ENCODE measurements at places on chromosomes 2 and 18.
A peak's percentile ranks its signal among the peaks of the same experiment; 100 is the strongest.

DNA sequence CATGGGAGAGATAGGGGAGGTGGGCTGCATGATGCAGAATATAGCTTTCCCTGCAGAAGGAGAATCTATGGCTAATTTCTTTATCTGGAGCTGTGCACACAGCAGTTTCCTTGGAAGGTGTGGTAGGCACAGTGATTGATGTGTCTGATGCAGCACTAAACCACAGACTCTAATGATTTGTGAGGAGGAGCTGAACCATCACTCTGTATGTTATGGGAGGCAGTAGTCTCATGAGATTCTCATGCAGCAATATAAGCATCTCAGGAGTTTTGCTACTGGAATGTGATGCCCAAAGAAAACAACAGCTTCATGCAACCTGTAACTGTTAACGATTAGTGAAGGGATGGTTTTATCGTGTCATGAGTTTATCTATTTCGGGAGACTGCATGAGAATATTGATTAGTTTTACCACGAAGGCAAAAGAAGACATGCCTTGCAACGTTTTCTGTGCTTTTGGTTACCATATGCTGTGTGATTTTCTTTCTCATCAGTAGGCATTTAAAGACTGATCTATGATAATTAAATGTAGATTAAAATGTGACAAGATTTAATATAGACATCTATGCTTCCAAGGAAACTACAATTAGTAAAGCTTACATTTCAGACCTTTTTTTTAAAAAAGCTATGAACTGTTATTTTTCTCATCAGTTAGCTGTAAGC, 286.8 kb downstream of the ARL6IP6 start:
- DNase-seq, result no peak

DNA sequence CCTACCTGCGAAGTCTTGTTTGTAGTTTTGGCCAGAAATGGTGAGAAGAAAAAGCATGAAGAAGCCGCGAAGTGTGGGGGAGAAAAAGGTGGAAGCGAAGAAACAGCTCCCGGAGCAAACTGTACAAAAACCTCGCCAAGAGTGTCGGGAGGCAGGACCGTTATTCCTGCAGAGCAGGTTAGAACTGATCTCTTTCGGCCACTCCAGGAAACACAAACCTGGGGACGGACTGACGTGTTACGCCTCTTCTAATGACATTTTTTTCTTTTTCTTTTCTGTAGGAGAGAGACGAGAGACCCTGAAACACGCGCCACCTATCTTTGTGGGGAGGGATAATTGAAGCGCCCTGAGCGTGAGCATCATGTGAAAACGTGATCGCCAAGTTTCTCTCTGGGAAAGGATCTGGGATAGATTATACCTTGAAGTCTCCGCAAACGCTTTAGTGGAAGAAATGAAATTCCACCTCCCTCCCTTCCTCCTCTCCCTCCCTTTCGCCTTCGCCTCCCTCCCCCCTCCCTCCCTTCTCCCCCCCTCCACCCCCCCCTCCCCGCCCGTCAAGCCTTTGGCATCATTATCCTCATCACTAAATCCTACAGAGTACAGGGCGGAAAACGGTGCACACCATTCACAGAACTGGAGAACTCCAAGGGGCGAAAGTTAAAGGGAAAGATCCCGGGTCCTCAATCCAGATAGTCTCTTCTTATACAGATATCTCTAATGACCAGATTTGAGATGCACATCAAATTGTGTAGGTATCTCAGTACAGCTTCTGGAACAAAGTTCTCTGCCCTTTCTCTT, at the start of gene ZEB2:
TSS of gene ZEB2 (minus strand) at position 186 of the 798 bp plus-strand sequence. CDS start 2,769 bp downstream, outside the sequence.
- DNase-seq, result peak; percentile 96

DNA sequence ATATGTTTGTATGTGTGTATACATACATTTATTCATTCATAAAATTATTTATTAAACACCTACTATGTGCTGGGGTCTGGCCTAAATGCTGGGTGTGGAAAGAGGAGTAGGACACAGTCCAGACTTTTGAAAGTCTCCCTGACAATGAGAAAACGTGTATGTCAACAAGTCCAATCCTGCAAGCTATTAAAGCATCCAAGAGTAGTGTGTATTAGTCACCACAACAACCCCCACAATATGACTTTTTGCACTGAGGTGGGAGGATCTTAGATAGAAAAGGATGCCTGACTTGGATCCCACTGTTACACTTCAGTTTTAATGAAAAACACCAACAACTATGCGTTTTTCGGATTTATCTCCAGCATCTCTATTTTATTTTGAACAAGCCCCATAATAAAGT, 446.4 kb downstream of the EPHA4 start:
- no peak for DNase-seq

GRCh38 chr18:45833846-45834245, 8.4 kb downstream of the SIGLEC15 start:
- DNase-seq, result no peak

DNA sequence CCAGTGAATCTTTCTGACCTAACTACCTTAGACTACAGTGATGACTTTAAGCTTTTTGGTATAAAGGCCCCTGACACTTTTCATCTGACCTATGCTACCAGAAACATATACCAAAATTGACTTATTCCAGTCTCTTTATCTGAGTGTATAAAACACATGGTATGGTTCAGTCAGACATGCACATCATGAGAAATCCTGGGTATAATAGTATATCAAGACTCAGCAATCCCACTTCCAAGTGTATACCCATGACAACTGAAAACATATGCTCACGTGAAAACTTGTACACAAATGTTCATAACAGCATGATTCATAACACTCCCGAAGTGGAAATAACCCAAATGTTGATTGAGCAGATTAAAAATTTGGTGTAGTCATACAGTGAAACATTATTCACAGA, 70.0 kb upstream of the RPRM start:
- DNase-seq, result no peak

GRCh38 chr2:230909841-230910545, 15.0 kb downstream of the GPR55 start:
- no peak for DNase-seq

GRCh38 chr2:38433607-38433975, 56.5 kb upstream of the ATL2 start:
- peak; percentile 23 for DNase-seq

DNA sequence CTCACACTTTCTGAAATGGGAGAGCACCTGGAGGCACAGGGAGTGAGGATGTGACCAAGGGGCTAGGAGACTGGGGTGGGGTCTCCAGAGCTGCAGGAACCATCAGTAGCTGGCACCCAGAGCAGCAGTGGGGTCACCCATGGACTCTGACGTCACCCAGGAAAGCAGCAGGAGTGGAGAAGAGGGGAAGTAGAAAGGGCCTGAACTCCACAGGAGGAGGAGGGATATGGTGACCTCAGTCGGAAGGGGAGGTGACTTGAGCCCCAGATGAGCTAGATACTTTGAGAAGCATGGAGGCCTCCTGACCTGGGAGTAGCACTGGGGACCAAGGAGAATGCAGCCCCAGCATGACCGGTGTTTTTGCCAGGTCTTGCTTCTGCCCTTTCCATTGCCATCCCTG, 8.8 kb downstream of the NMUR1 start:
- DNase-seq, result no peak

DNA sequence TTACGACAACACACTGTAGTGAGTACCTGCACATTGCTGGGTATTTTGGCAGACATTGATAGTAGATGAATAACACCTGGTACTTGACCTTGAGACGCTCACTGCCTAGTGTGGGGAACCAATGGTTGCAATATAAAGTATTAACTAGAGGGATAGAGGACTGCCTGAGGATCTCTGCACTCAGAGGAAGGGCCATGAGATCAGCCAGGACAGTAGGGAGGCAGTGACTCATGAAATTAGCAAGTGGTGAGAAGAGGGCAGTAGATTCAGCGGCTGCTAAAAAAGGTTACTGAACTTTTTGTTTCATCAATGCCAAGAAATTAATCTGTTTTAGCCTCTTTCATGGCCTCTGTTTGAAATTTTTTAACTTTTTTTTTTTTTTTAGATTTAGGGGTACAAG, 250.8 kb upstream of the TCF4 start:
- peak; percentile 83 for DNase-seq

DNA sequence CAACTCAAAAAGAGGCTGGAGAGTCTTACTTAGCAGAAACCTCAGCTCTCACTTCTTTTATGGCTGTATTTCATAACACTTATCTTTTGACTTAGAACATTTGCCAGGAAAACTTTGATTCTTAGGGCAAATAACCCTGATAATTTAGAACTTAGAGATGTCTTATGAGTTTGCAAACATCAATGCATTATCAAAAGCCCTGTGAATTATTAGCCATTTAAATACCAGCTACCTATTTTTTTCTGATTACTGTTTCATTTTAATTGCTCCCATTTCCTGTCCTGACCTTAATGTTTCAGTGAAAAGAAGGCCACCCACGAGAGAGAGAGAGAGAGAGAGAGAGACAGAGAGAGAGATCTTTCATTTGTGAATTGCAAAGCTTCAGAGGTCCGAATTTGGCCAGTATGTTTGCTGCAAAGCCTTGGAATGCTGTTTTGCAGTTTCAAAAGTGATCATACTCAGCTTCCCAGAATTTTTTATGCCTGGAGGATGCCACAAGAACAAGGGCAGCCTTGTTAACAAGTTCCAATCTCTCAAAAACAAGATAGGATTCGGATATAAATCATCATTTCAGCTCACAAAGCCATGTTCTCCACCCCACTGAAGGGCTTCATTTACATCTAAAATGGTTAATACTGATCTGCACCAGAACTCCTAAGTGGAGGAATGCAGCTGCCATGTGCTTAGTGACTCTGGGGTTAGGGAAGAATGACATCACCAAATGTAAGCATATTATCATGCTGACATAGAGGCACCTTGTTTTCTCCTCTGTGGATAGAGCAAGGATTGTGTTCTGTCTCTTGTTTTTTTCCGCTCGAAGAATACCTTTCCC, 478.2 kb downstream of the ARHGAP15 start:
- DNase-seq, result peak; percentile 2

- no peak for DNase-seq
Measured at GRCh38 chr2:138042311-138042710, 78.0 kb downstream of the HNMT start.

DNA sequence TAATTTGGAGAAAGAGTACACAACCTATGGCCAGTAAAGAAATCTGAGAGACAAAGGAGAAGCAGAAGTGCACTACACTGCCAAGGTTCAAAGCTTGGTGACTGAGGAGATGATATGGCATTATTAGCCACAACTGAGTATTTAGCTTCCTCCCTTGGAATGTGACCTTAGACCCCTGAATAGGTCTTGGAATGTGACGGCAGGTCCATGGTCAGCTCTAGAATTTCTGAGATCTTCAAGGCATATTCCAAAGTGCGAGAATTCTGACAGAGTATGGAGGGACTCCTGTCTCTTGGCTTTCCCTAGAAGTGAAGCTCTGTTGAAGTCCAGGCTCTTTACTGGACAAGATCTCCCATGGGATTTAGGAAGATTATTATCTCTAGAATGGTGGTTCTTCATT, 130.0 kb upstream of the FN1 start:
- no peak for DNase-seq

- DNase-seq, result no peak
Measured at GRCh38 chr18:36295880-36296301, 1.6 kb upstream of the FHOD3 start.

DNA sequence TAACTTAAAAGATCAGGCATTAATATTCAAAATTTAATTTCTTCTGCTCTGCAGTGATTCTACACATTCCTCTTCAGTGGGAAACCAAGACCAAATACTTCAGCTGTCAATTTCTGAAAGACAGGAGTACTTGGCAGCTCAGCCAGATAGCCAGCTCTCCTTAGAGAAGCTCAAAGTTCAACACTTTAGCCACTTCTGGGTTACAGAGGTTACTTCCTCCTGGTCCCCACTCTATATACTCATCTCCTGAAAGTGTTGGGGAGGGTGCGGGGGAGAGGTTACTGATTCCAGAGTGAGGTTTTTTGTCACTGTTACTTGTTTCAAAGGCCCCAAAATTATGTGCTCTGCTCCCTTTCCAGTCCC, 4.1 kb downstream of the CYTIP start:
- DNase-seq, result no peak

DNA sequence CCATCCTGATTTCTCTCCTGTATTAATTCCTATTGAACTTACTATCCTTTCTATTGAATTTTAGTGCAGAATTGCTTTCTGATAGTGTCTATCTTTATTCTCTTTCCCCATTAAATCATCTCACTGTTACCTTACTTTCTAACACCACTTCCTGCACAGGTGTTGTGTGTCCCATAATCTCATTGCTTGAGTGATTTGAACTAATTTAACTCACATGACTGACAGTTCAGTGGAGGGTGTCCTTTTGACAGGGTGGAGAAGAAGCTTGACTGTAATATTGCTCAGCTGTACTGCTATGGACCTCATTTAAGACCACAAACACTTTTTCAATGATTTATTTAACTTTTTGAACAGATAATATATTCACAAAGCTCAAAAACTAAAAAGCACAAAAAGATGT, 211.8 kb downstream of the NRXN1 start:
- DNase-seq, result no peak

DNA sequence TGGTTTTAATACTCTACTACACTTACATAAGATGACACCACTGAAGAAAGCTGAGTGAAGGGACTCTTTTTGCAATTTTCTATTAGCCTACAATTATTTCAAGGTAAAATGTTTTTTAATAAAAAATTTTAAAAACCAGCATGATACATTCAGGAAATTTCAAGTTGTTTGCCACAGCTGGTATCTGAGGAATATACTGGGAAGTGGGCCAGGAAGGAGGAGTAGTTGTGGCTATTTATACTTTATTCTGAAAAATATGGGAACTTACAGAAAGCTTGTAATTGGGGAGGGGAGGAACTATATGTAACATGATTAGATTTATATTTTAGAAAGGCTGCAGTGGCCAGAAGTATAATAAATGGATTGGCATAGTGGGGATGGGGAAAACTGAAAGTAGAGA, 40.8 kb downstream of the WDR35 start:
- DNase-seq, result peak; percentile 39

- DNase-seq, result no peak
Measured at GRCh38 chr2:86253424-86253823, 54.2 kb downstream of the MRPL35 start.

- peak; percentile 64 for DNase-seq
Measured at GRCh38 chr2:157866202-157866601, 9.9 kb downstream of the ACVR1 start.

GRCh38 chr18:10122988-10123950, 209.5 kb downstream of the VAPA start:
- DNase-seq, result no peak

DNA sequence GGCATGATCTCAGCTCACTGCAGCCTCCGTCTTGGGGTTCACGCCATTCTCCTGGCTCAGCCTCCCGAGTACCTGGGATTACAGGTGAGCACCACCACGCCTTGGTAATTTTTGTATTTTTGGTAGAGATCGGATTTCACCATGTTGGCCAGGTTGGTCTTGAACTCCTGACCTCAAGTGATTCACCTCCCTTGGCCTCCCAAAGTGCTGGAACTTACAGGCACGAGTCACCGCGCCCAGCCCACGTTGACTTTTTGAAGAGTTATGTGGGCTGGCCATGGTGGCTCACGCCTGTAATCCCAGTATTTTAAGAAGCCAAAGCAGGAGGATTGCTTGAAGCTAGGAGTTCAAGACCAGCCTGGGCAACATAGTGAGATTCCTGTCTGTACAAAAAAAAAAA, 20.8 kb downstream of the CCL20 start:
- DNase-seq, result peak; percentile 63

Data from fibroblast of mammary gland (primary cell).